ENCODE measurements at places on chromosomes 5 and 9.

DNA sequence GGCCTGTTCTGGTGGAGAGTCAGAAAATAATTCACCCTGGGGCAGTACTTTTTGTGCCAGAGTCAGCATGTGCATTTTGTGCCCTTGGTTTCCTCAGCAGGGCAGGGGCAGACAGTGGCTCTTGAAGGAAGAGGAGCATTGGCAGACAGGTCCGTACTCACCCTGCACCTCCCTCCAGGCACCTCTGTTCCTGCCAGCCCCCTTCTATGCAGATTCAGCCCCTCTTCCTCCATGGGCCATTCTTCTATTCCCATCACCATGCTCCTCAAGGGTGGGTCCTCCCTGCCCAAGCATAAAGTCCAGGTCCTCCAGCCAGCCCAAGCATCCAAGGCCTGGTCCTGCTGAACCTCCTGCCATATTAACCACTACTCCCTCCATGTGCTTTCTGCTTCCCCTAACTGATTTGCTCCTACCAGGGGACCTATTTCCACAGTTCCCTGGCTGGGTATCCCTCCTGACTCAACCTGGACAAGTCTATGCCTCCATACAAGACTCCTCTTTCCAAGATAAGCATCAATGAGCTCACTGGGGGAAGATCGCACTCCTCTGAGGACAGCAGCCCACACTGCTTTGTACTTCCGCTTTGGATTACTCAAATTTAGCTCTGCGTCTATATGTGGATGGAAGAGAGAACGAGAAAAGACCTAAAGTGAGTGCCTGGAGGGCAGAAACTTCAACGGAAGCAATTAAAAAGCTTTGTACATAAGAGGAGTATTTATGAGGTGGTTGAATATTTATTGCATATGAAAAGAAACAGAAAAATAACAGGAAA lies 9.3 kb upstream of the ACSL6 start:
- DNase-seq: peak; percentile 93

DNA sequence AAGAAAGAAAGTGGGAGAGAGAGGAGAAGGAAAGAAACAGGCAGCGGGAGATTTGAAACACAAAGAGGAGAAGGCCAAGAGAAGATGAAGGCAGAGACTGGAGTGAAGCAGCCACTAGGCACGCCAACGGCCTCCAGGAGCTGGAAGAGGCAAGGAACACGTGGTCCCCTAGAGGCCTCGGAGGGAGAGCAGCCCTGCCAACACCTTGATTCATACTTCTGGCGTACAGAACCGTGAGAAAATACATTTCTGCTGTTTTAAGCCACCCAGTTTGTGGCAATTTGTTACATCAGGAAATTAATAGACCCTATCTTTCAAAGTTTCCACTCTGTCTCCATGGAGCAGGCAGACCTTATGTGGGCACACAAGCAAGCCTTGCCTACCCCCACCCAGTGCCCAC lies 133.4 kb downstream of the ACTL7B start:
- no peak for DNase-seq

DNA sequence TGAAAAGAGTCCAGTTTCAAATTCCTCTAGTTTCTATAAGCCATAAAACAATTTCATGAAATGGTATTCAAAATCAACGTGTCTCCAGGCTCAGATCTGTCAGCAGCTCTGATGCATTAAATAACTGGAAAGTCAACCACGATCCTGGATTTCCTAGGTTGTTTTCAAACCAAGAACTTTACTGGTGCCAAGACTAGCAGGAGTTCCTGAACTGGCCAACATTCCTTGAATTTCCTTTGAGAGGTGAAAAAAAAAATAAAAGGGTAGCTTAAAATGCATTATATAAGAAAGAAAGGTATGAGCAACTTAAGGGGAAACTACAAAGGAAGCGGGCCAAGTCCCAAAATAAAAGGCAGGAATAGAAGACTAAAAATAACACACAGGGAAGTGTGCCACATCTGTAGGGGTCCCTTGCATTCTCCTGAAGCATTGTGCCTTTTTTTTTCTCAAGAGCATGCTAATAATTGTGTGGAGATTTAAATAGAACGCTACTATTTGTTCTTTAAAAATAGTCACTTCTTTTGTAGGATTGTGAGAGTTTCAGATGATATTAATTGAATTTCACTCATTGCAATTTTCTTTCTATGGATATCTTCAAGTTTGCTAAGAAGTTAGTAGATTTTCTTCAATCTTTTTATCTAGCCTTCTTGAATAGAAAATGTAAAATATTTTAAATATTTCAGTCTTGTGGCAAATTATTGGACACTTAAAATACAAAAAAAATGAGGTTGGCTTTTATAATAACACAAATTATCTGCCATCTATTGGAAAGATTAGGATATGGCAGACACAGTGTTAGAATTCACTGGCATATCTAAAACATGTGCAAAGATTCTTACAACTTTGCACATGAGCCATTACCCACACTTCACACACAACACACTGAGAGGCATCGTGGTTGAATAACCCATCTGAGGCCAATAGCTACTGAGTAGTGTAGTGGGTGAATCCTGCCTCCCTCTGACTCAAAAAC lies 15.3 kb downstream of the ESM1 start:
- no peak for DNase-seq

DNA sequence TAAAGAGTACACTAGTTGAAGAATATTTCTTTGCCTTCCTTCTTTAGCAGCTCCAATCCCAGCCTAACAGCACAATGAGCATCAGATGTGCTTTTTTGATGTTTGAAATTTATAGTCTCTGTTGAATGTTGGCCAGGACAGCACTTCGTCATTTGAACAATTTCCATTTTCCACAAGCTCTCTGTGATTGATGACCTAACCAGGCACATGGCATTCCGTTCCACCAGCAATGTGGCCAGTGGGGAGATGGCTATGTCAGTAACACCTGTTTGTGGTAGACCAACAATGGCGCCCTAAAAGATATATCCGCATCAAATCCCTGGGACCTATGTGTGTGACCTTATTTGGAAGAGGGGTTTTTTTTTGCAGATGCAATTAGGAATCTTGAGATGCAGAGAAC lies 66.8 kb downstream of the PALM2AKAP2 start:
- no peak for DNase-seq

DNA sequence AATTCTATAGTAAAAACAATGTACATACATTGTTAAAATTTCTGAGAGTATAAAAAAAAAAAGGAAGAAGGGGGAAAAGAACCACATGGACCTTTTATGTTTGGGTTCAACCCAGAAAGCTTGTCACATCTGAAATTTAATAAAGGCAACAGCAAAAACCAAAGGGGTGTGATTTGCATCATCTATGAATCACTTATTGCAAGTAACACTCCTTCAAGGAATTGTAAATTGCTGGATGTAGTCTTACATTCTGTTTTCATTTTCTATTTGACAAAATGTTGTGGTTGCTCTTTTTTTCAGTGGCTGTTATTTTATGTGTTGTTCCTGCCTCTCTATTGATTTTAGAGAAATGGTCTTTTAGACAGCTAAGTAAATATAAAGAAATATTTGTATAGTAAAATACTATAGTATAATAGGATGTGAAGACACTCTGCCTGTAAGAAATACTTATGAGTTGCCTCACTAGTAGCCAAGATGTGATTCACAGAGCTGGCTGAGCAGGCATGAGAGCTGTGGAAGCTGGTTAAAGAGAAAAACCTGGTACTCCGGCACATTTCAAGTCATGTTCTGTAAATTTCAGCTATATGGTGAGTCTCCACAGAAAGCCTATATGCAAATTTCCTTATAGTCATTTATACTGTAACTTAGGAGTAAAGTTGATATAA lies 131.1 kb upstream of the CNTLN start:
- DNase-seq: no peak
